ENCODE measurements at places on chromosomes 12 and 14.

DNA sequence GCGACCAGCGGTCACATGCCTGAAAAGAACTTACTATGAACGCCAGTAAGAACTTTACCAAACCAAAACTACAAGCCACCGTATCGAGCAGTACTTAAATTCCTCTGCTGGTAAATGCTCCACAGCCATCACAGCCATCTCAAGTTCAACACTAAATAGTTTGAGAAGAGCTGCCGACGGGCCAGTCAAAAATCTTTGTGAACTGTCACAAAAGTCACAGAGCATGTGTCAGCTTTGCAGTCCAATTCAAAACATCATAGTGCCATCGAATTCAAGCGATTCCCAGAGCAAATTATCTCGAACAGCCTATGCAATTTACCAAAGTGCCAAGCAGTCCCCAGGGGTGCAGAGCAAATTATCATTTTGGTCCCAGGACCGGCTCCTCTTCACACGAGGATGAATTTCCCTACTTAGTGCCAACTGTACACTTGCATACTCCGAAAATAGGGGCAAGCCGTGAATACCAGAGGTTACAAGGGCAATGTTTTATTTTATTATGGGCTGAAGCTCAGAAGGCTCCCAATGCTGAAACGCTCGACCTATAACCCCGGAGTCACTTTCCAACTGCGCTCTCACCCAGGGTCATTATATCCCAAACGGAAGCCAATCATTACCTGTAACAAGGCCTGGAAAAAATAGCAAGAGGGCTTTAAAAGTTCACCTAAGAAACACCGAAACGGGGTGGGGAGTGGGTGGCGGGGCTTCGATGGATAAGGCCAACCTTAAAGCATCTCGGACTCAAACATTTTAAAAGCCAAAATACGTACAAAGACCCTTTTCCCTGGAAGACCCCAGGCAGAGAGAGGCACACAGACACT is 1.1 kb downstream of the LRP6 start:
- peaks cover 2% of the 10 kb centered on the region for H3K4me1 ChIP-seq
- peak; percentile 66 for DNase-seq
- H3K27me3 ChIP-seq, result no peaks in the 10 kb centered on the region
- no peaks in the 10 kb centered on the region for H3K36me3 ChIP-seq
- peak overlapping the region; percentile 91 for H3K4me3 ChIP-seq
- H3K27ac ChIP-seq, result peak overlapping the region; percentile 100

- no peaks in the 10 kb centered on the region for H3K27me3 ChIP-seq
- no peak overlapping the region for H3K4me3 ChIP-seq
- H3K4me1 ChIP-seq, result no peaks in the 10 kb centered on the region
Observed at GRCh38 chr12:78275886-78276285, 445.2 kb downstream of the NAV3 start.

GRCh38 chr12:75837700-75838099 is 193.9 kb downstream of the PHLDA1 start:
- H3K4me3 ChIP-seq, result no peak overlapping the region
- H3K27me3 ChIP-seq, result no peaks in the 10 kb centered on the region
- H3K36me3 ChIP-seq, result no peaks in the 10 kb centered on the region
- H3K4me1 ChIP-seq, result peaks cover 3% of the 10 kb centered on the region
- no peak for DNase-seq
- no peak overlapping the region for H3K27ac ChIP-seq

GRCh38 chr14:104528496-104528895 is 51.1 kb upstream of the C14orf180 start:
- DNase-seq, result no peak
- H3K27me3 ChIP-seq, result no peaks in the 10 kb centered on the region
- no peaks in the 10 kb centered on the region for H3K36me3 ChIP-seq
- H3K27ac ChIP-seq, result no peak overlapping the region
- no peaks in the 10 kb centered on the region for H3K4me1 ChIP-seq

- H3K27me3 ChIP-seq, result no peaks in the 10 kb centered on the region
- H3K36me3 ChIP-seq, result peaks cover 11% of the 10 kb centered on the region
- H3K4me3 ChIP-seq, result no peak overlapping the region
Observed at GRCh38 chr14:74784634-74785033, 21.5 kb downstream of the YLPM1 start.

- H3K27ac ChIP-seq, result no peak overlapping the region
- no peaks in the 10 kb centered on the region for H3K36me3 ChIP-seq
- H3K4me3 ChIP-seq, result no peak overlapping the region
- no peaks in the 10 kb centered on the region for H3K27me3 ChIP-seq
- DNase-seq, result no peak
Observed at GRCh38 chr12:44584625-44585024, 291.5 kb downstream of the NELL2 start.

GRCh38 chr12:115519887-115520286 is 757.6 kb downstream of the MED13L start:
- no peak for DNase-seq
- H3K27ac ChIP-seq, result no peak overlapping the region
- no peak overlapping the region for H3K4me3 ChIP-seq
- no peaks in the 10 kb centered on the region for H3K27me3 ChIP-seq
- H3K36me3 ChIP-seq, result no peaks in the 10 kb centered on the region
- H3K4me1 ChIP-seq, result no peaks in the 10 kb centered on the region
